ENCODE measurements at places on chromosomes 5 and 9. TPM values are rescaled to one million over a fixed set of nuclear protein-coding genes. Genes with fewer than 3 reads are reported as not detected.

Gene FCN2
- not detected for total RNA-seq

Gene SHISAL2B
- total RNA-seq = not detected

Gene ADAMTS13
- 4.7 TPM for total RNA-seq

Gene GPX8
- not detected for total RNA-seq

Gene COL27A1
- 1.3 TPM for total RNA-seq

Gene GNA14
- 0.29 TPM for total RNA-seq

Gene INPP5E
- total RNA-seq = 20.1 TPM

Gene MATR3
- total RNA-seq = 124 TPM

Gene SPATA31D4
- not detected for total RNA-seq

Gene PCDHB2
- total RNA-seq = not detected

Gene RAD17
- 37.4 TPM for total RNA-seq

Gene PCDHB7
- total RNA-seq = not detected

DNA sequence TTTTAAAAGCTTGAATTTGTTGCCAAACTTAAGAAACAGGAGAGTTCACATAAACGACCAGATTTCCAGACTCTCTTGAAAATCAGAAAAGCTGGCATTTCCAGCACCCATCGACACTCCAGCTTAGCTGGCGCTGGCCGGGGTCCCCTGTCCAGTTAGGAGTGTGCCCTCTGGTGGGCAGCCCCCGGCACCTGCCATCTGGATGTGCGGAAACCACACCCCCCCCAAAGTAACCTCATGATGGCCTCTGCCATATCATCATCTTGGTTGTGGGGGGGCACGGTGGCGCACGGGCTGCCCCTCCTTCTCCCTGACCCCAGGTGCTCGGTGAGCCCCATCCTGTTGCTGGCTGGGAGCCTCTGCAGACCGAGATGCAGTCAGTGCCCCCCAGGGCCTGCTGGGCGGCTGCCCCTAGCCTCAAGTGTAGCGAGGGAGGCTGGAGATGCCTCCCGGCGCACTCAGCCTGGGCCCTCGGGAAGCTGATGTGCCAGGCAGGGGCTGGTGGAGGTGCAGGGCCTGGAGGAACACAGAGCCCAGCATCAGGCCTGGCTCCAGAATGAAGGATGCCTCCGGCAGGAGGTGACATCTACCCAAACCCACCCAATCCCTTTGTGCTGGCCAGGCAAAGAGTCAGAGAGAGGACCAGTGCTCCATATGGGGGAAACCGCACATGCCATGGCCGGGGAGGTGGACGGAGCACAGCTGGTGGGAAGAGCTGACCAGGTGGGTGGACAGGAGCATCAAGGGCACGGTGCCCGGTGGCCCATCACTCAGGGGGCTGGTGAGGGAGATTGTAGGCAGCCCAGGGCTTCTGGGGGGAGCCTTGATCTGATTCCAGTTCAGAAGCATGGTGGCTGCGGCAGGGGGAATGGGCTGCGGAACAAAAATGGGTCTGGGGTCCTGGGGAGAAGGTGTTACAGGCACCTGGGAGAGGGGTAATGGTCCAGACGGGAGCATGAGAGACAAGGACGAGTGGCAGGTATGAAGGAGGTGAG lies 70.6 kb downstream of the ADAMTS2 start:
- DNase-seq = no peak

DNA sequence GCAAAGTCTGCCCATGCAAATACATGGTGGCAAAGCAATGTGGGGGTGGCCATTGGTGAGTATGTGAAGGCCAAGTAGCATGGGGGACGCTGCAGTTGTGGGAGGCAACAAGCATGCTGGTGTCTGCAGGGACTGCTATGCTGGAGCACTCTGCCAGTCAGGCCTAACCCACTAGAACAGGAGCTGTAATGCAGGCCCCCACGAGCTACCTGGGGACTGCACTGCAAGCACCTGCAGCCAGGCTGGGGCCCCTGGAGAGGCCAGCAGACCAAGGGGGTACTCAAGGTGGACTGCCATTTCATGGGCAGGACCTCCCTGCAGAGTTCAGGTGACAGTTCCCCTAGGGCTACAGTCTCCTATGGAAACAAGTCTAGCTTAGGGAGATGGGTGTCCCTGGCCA lies 183.8 kb upstream of the PDE4D start:
- no peak for DNase-seq

GRCh38 chr5:160048131-160048530 lies 39.2 kb downstream of the TTC1 start:
- DNase-seq = no peak

DNA sequence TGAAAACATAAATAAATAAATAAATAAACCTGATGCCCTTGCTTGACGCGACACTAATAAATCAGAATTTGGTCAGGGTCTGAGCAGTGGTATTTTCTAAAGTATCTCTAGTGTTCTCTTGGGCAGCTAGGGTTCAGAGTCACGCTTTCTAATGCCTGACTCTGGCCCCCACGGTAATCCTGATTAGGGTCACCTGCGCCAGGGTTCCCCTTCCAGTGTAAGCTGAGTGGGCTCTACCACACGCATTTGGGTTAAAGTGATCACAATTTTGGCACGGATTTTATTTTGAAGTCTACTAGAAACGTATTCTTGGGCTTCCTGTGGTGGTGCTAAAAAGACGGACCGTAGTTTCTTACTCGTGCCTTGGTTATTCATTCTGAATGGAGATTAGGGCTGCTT lies 651 bp downstream of the TTC1 start:
- no peak for DNase-seq

GRCh38 chr9:114112325-114112724 lies 13.2 kb upstream of the KIF12 start:
- no peak for DNase-seq

- DNase-seq = no peak
Observed at GRCh38 chr9:136058801-136059302, 36.2 kb downstream of the NACC2 start.

DNA sequence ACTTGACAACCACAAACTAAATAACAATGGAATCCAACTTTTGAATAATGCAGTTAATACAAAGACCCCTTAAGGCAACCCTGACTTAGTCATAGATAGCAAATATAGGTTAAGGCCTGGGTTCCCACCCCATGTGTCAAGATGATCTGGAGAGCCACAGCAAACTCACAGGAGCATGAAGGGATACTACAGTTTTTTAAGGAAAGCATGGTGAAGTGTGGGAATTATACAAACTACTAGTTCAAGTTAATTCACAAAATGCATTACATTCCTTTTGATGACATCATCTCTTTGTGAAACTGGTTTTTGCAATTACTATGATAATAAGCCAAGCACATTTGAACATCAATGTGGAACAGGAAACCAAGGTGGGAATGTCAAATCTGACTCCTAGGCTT lies 50.6 kb downstream of the LHFPL2 start:
- DNase-seq = no peak

DNA sequence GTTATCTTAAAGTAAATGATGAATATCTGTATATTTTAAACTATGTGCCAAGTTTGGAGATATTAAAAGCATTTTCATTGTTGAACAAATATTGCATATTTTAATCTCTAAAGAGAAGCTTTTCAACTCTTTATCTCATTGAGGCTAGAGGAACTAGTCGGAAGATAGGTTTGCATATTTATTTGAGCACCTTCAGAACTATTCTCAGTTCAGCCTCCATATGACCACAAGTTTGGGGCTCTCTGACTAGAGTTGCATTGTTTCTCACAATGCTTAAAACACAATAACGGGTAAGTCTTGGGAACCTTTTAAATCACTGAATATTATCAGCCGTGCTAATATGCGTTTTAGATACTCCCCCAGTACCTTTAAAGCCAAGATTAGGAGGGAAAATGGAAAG lies 47.3 kb upstream of the CTXN3 start:
- no peak for DNase-seq

DNA sequence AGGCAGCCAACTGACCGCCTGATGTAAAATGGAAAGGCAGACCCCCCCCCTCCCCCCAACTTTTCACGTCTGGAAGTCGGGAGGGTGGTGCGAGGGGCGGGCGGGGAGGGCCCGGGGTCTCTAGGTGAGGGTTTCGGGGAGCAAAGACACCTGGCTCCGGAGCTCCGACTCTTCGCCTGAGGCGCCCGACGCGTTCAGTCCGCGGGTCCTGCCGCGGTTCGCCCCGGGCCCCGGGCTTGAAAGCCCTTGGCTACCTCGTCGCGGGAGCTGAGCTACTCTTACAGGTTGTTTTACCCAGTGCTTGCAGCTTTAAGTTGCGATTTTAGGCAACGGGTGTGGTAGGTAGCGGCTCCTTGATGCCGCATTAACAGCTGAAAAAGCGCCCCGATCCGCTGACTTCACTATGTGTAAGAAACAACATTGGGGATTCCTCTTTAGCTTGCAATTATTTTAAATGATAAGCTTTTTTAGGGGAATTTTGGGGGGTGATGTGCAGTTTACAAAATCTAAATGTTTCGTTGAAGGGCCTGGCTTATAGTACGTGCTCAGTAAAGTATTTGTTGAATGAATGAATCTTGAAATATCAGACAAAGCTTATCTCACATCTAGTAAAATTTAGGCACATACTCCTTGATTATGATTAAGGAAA lies 722 bp downstream of the CDC42SE2 start:
- DNase-seq = peak; percentile 76

GRCh38 chr5:142324136-142324870 lies 518 bp downstream of the SPRY4 start:
- peak; percentile 54 for DNase-seq

GRCh38 chr9:126397056-126397455 lies 70.4 kb downstream of the MVB12B start:
- peak; percentile 87 for DNase-seq

- DNase-seq = no peak
Observed at GRCh38 chr5:164498438-164498837, 993.0 kb downstream of the MAT2B start.

DNA sequence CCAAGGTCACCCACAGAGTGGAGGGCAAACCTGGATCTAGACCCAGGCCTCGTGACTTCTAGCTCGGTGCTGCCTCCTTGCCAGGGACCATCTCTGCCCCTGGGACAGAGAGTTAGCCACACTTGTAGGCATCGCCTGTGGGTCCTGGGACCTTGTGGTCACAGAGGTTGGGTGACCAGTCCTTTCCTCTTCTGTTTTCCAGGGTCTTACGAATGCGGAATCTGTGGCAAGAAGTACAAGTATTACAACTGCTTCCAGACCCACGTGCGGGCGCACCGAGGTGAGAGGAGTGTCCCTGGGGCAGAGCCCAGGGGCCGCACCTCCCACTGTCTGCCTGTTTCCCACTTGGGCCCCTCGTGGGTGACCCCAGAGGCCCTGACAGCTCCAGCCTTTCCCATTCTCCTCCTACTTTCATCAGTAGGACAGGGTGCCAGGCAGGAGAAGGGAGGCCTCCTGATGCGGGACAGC lies 76.3 kb downstream of the AMBP start:
- DNase-seq = no peak

DNA sequence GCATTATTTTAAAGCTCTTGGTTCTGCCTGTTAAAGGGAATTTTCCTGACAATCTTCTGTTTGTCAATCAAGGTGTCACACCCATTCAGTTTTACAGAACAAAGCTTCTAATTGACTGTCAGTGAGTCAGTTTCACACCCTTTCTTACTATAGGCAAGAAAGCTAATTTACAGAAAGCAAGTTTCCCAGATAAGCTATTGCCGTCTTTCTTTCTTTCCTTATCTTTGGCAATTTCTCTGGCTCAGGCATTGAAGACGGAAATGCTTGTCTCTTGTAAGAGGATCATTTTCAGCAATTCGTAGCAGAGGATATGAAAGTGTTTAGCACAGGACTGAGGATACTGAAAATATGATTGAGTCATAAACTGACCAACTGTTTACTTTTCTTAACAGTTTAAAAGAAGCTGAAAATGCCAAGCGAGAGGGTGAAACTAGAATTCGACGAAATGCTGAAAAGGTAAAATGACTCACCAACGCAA lies 27.0 kb downstream of the SPINK5 start:
- no peak for DNase-seq

GRCh38 chr5:14201325-14202045 lies 58.3 kb downstream of the TRIO start:
- no peak for DNase-seq

GRCh38 chr5:40227366-40227765 lies 452.3 kb upstream of the PTGER4 start:
- no peak for DNase-seq

- DNase-seq = no peak
Observed at GRCh38 chr5:145887976-145888574, 15.3 kb upstream of the GRXCR2 start.

DNA sequence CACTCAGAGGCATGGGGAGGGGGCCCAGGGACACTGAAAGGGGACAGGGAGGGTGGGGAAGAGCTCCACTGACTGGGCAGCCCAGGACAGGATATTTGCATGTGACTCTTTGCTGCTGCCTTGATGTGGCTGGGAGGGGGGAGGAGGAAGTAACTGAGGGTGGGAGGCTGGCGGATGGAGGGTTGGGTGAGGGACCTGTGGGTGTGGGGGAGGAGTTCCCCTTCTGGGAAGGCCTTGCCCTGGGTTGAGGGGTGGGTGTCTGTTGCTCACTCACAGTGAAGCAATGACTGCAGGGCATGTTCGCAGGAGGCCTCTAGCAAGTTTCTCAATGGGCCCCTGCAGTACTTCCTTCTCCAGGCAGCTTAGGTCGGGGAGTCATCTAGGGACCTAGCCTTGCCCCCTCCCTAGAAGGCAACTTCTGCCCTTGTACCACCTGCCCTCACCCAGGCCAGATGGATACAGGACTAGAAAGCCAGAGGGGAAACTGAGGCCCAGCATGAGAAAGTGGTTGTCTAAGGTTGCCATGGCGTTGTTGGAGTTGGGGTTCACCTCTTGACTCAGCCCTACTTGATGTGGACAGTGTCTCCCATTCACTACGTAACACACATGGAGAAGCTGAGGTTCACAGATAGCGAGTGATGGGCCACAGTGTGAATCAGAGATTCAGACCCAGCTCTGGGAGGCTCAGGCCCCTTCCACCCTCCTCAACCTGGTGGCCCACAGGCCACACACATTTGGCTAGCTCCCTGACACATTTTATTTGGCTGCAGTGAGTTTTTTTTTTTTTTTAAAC lies 3.0 kb downstream of the GRK6 start:
- peak; percentile 91 for DNase-seq

GRCh38 chr9:134708672-134709038 lies 67.1 kb downstream of the COL5A1 start:
- DNase-seq = no peak

GRCh38 chr9:278651-279050 lies 64.0 kb downstream of the DOCK8 start:
- peak; percentile 56 for DNase-seq

GRCh38 chr9:93023521-93023815 lies 35.0 kb upstream of the SUSD3 start:
- no peak for DNase-seq

GRCh38 chr9:119164716-119165115 lies 204.5 kb downstream of the BRINP1 start:
- DNase-seq = no peak

GRCh38 chr5:883475-884181 lies 9.0 kb downstream of the BRD9 start:
- no peak for DNase-seq

GRCh38 chr5:79561525-79561893 lies 47.6 kb upstream of the HOMER1 start:
- DNase-seq = peak; percentile 49
